Thoracic aorta endothelial cell (primary cell): ENCODE measurements at places on chromosomes 4 and X. TPM values are rescaled to one million over a fixed set of nuclear protein-coding genes. Genes with fewer than 3 reads are reported as not detected.

The PPP4R3C gene
- total RNA-seq: not detected in 2 replicates

The SERPINA7 gene
- total RNA-seq: not detected in 2 replicates

The TTC29 gene
- not detected in 2 replicates for total RNA-seq

The STAP1 gene
- total RNA-seq: not detected in 2 replicates

The ARMCX6 gene
- total RNA-seq: 27.4 and 30.1 TPM in 2 replicates

The SCRG1 gene
- under 0.01 and 0.07 TPM in 2 replicates for total RNA-seq

The BEND4 gene
- 0.13 and 2.4 TPM in 2 replicates for total RNA-seq

The WWC2 gene
- 49.7 and 50.0 TPM in 2 replicates for total RNA-seq

The GPR78 gene
- total RNA-seq: not detected in 2 replicates

The SPON2 gene
- 0.40 and 0.57 TPM in 2 replicates for total RNA-seq

The HSFX4 gene
- not detected in 2 replicates for total RNA-seq

The ATP1B4 gene
- not detected in 2 replicates for total RNA-seq

The IL1RAPL1 gene
- 0.27 and 0.29 TPM in 2 replicates for total RNA-seq

The ELF2 gene
- 48.9 and 50.4 TPM in 2 replicates for total RNA-seq

The PABPC1L2A gene
- not detected in 2 replicates for total RNA-seq

The AMER1 gene
- 2.8 and 3.5 TPM in 2 replicates for total RNA-seq

The SMR3B gene
- total RNA-seq: 0.22 TPM in 1 of 2 replicates, not detected in the other

The GLRA3 gene
- total RNA-seq: not detected in 2 replicates

The SLITRK2 gene
- total RNA-seq: not detected in 2 replicates

The AKAP14 gene
- total RNA-seq: not detected in 2 replicates

The TMPRSS11B gene
- total RNA-seq: not detected in 2 replicates

The DUSP21 gene
- not detected in 2 replicates for total RNA-seq

The NKX3-2 gene
- not detected in 2 replicates for total RNA-seq

The PSAPL1 gene
- not detected in 2 replicates for total RNA-seq

The NUDT11 gene
- total RNA-seq: 4.6 and 9.0 TPM in 2 replicates

The GCNA gene
- 1.7 and 1.9 TPM in 2 replicates for total RNA-seq

The CC2D2A gene
- total RNA-seq: 23.1 and 24.8 TPM in 2 replicates

The ART3 gene
- total RNA-seq: not detected in 2 replicates

The TRIML2 gene
- 0.07 TPM in 1 of 2 replicates, not detected in the other for total RNA-seq

The ARHGAP4 gene
- total RNA-seq: 10.5 and 35.1 TPM in 2 replicates
